GF-D8 (cell line): ENCODE measurements at places on chromosomes 2 and 18.

GRCh38 chr18:63079114-63079513 lies 240.5 kb downstream of the BCL2 start:
- DNase-seq: peak; percentile 82

DNA sequence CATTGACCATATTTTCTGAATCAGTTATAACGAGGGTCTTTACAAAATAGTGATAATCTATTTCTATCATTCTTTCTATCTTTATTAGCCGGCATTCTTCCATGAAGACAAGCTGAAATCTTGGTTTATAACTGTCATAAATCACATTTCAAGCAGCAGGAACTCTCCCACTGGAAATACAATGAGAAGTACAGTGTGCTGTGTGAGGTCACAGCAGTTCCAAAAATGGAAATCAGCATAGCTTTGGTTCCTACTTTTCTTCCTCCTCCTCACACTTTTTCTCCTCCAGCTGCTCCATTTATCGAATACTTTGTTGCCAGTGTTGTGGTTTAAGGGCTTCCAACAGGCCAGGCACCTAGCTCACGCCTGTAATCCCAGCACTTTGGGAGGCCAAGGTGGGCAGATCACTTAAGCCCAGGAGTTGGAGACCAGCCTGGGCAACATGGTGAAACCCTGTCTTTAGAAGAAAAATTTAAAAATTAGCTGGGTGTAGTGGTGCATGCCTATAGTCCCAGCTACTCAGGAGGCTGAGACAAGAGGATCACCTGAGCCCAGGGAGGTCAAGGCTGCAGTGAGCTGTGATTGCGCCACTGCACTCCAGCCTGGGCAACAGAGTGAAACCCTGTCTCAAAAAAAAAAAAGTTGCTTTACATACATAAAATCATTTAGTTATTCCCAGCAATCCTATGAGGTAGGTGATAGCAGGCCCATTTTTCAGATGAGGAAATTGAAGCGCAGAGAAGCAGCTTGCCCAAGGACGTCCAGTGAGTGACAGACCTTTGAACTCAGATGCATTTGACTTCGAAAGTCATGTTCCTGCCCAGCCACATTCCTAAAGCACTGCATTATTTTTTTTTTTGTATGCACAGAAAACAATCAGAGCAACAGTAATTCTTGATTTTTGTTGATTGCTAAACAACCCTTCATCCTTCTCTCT lies 34.0 kb upstream of the GPR55 start:
- no peak for DNase-seq

GRCh38 chr2:128477891-128478290 lies 159.2 kb upstream of the HS6ST1 start:
- DNase-seq: no peak

DNA sequence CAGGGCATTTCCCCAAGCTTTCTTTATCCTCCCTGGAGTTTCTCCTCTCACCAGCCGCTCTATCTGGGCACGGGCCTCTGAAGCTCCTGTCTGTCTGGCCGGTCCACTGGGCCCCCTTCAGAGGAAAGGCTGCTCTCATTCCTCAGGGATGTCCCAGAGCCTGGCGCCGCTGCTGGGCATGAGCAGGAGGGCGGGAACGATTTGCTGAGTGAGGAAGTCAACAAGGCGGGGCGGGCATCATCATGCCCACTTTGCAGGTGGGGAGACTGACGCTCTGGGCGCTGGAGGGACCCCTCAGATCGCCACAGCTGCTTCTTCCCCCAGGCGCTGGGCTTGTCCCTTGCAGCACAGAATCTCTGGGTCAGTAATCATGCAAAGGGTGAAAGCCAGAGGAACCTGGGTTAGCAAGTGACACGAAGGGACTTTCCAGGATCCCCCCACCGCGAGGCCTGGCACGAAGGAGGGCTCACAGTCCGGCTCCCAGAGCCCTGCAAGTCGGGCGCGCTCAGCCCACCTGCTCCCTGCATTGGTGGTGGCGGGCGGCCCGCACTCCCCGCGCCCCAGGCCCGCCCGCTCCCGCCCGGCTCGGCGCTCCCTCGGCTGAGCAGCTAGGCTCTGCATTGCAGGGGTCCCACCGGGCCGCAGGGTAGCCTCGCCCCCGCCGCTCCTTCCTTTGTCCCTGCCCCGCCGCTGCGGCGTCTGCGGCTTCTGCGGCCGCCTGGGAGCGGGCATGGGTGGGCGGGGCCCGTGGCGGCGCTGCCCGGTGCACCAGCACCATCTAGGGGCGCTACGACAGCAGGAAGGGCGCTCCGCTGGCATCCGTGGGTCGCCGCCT lies 157.8 kb downstream of the CYRIA start:
- no peak for DNase-seq

- DNase-seq: no peak
Observed at GRCh38 chr2:172609488-172609887, 53.6 kb downstream of the PDK1 start.

DNA sequence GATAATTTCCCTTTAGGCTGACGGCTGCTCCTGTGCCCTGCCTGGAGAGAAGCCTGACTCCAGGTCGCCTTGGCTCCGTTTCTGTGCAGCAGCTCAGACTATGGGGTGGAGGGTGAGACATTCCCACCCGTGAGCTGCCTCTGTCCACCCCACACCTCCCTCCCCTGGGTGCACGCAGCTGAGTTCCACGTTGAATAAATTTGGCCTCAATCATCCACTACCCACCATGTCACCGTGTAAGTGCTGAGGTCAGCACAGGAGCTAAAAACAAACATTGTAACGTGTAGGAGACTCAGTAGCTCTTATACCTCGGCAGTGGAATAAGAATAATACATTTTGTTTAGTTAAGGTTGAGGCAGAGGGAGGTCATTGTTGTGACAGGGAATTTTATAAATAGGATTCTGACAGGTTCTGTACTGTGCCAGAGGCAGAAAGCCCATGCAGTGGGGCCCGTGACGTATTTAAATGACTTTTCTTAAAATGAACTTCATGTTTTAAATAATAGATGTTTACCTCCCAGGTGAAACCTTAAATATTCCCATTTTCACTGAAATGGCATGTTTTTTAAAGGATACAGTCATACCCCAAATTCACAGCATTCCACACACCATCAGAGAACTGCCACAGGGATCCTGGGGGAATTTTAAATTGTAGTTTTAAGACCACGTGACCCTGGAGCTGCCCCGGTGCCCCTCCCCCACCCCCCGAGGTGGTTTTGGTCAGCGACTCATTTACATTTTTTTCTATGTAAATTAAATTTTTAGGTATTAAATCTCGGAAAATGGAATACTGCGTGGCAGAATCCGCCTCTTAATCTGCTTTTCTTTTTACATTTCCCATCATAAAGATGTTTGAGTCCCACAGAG lies 50.2 kb downstream of the NFATC1 start:
- no peak for DNase-seq

DNA sequence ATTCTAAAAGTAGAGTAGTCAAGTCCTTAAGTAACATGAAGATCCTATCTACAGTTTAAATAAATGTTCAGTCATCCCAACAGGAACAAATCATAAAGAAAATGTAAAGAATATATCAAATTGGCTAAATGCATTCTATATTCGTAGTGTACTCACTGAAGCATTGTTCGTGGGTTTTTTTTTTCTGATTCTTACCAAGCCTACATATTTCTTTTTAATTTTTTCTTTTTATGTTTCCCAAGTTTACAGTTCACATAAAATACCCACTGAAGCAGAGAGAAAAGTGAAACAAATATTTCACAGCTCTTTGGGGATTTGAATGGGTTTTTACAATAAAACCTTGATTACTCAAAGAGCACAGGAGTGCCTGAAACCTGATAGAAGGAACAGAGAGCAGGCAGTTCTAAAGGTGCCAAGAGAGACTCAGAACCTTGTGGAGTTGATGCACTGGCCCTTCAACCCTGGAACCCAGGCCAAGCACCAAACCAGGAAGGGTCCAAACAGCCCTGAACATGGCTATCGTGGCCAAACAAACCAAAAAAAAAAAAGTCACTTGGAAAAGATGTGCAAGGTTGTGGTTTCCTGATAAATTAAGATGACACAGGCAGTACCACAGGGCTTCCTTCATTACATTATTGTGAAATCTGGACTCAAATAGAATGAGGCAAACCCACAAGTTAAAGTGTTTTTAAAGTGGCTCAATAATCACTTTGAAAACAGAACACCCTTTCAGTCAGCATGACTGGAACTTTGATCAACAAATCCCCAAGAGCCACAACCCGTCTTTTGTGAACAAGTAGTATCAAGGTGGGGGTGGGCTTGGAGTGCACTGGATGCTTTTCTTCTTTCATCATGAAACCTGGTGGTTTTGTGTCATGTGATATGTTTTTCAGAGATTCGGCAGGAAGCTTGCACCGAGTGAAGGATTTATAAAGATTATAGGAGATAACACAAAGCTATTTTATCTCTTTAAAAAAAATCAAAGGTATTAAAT lies 245.0 kb upstream of the FN1 start:
- peak; percentile 58 for DNase-seq

DNA sequence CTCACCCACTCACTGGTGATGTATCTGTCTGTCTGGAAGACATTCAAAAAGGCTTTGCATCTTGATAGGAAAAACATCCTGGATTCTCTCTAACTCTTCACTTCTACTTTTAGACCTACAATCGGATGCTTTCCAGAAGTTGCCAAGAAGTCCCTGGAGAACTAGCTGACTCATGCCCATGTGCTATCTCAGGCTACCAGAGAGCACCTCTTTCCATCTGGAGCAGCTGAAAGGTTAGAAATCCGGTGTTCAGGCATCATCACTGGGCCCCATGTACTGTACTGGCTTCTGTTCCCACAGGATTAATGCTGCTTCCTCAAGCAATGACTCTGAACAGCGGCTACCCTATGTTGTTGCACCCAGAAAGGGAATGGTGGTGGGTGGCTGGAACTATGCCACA lies 259.0 kb downstream of the NBAS start:
- no peak for DNase-seq

DNA sequence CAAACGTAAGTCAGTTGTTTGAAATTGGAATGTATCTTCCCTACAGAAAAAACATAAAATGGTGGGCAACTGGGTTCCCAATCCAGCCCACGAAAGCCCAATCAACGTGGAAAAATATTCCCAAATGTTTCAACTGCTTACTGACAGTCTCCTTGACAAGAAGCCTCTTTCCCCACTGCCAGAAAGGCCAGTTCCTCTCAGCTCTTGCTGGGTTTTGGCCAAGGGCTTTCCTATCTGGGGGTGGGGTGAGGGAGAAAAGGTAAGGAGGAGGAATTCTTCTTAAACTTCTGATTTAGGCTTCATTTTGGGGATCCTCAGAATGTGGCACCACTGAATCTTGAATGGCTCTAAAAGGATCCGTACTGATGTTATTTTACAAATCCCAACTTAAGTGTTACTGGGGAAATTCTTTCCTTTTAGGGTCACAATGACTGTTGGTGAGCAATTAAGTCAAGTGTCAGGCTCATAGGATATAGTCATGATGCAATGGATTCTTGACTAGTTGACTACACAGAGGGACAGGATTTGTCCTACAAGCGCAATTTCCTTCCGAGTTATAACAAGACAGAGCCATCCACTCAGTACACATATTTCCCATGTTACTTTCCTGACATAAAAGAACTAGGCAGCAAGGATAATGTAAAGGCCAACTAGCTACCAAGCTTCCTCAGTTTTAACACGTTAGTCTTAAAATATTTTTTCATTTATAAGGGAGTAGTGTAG lies 73.6 kb downstream of the SPRED2 start:
- no peak for DNase-seq

GRCh38 chr2:238985041-238985729 lies 137.3 kb downstream of the TWIST2 start:
- DNase-seq: no peak

- DNase-seq: no peak
Observed at GRCh38 chr18:37305066-37305465, 260.5 kb downstream of the CELF4 start.

DNA sequence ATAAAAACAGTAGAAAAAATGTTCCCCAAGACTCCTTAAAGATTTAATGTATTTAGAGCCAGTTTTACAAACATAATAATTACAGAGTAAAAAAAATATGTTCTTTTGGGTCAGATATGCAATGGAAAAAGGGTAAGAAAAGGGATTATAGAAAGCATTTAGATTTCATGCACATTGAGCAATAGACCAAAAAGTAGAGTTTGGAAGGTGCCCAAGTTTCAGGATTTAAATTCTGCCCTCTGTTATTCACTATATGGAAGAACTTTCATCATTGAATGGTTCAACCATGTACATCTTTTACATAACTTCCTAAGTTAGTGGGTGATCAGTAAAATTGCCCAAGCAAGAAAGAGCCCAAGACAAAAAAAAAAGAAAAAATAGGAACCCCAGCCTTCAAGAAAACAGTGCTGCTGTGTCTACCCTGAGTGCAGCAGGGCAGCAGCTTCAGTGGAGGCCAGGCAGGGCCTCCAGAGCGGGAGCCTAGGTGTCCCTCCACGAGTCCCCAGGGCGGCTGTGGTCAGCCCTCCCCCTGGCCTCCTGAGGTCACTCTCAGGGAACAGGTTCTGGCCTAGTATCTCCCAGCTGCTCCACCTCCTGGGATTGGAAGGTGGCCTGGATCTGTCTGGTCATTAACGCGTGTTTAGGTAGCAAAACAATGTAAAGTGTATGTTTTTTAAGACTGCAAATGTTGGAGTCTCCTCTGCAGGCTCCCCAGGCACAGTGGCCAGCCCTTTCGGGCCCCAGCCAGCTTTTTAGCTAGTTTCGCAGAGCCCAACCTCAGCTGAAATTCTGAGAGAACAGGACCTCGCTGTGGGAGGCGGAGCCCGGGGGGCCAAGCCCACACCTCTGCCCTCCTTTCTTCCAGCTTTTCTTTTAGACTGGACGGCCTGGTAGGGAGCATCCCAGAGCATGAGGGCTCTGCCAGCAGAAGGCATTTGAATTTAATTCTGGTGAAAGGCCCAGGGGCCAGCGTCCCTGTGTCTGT lies 77.3 kb downstream of the TEX51 start:
- no peak for DNase-seq

- no peak for DNase-seq
Observed at GRCh38 chr18:65938592-65939372, 188.0 kb downstream of the CDH7 start.

DNA sequence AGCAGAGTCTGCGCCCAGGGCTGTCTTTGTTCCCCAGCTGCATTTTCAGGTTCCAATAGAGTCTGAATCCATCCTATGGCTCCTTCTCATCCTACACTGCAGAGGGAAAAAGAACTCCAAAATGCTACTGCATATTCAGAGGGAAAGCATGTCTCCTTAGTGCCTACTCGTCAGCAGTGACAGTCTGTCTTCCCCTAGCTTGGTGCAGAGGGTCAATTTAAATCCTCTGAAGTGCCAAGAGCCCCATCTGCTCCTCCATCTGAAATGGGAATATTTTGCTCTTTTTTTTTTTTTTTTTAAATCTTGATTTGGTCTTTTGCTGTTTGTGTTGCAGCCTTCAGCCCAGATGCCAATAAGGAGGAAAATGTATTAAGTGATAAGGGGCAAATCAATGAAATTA lies 199.3 kb downstream of the RNF144A start:
- no peak for DNase-seq

- DNase-seq: no peak
Observed at GRCh38 chr2:149346272-149346671, 15.9 kb downstream of the LYPD6 start.

GRCh38 chr2:62785216-62785615 lies 79.7 kb downstream of the EHBP1 start:
- DNase-seq: no peak

GRCh38 chr2:140759426-140760156 lies 1371.2 kb downstream of the LRP1B start:
- no peak for DNase-seq

GRCh38 chr2:136351684-136352083 lies 233.7 kb upstream of the CXCR4 start:
- no peak for DNase-seq
